NCI-H2107 (cell line): ENCODE measurements at places on chromosomes 5 and 9.

DNA sequence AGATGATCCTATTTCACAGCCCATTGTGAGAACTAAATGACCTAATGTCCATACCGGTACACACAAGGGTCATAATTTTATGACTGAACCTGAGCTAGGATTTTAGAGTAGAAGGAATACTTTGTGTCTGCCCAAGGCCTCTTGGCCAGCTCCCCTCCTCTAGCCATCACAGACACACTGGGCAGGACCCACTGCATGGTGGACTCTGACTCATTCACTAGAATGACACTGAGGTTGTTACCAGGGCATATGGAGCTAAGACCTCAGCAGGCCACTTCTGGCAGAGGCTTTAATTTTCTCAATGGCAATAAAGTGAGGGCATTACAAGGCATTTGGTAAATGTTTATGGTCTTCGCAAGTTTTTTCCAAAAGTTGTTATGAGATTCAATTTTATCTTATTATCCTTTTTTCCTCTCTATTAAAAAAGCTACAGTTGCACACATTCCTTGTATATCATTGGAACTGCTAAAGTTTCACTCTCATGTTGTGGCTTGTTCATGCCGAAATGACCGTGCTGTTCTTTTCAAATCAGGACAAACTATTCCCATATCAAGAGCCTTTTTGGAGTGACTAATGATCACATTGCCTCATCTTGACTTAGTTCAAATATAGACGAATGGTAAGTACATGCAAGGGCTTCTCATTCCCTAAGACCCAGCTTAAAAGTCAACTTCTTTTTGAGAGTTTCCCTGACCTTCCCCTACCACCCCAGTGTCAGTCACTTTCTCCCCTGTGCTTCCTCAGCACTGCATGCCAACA lies 595.7 kb downstream of the ACTL7B start:
- DNase-seq, result no peak

DNA sequence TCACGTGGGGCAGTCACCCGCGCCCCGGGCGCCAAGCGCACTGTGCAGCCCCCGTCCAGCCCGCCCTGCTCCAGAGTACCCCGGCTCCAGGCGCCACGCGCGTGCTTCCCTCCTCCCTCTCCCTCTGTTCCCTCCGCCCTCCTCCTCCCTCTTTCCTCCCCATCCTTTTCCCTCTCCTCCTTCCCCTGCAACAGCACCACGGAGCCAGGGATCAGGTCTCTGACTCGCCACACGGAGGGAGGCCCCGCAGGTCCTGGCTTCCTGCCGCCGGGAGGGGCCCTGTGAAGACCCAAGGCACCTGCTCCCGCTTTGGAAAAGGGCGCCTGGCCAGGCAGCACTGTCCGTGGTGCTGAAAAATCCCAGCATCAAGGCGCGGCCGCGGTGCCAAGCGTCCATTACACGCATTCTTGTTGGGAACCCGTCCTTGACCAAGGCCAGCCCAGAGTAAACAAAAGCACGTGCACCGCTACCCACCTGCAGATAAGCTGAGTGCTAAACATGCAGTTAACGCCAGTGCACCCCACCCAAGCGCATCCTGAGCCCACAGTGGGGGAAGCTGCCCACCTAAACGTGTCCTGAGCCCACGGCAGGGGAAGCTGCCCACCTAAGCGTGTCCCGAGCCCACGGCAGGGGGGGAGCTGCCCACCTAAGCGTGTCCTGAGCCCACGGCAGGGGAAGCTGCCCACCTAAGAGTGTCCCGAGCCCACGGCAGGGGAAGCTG lies 21.7 kb downstream of the SLC6A18 start:
- DNase-seq, result no peak

DNA sequence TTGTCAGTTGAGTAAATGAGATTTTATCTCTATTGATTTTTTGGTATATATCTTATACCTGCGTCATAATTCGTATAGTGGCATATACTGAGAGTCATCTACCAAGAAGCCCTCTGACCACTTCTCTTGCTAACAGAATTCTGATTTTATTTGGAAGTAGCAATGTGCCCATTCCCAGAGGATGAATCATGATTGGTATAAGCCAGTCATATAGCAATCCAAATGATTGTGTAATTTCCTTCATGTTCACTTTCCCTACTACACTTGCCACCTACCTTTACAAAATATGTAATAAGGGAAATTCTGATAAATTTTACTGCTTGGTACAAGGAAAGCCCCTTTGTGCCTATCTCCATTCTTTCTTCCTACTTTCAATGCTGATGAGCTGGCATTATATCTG lies 16.1 kb upstream of the ZNF462 start:
- DNase-seq, result no peak

- no peak for DNase-seq
Measured at GRCh38 chr9:133227242-133227860, 18.3 kb upstream of the OBP2B start.

- no peak for DNase-seq
Measured at GRCh38 chr5:154972476-154973080, 31.7 kb downstream of the MRPL22 start.

GRCh38 chr5:139711906-139712224 lies 63.7 kb downstream of the CXXC5 start:
- no peak for DNase-seq

DNA sequence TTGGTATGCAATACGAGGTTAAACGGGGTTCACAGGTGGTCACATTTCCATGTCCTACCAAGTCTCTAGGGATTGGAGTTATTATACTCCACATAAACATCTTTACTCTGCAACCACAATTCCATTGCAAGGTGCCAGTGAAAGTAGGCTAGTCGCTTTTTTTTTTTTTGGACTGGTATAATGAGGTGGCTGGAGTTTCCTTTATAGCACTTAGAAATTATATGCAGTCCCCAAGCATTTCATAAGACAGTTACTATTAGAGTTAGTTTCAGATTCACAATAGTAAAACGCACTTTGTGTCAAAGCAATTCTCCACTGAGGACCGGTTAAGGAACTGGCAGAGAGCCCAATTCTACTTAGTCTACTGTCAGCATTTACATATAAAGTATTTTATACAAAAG lies 1.4 kb downstream of the MEF2C start:
- DNase-seq, result no peak

- DNase-seq, result no peak
Measured at GRCh38 chr5:130724658-130725057, 440.4 kb downstream of the HINT1 start.

- peak; percentile 42 for DNase-seq
Measured at GRCh38 chr9:93061791-93062763, 3.6 kb downstream of the SUSD3 start.

GRCh38 chr5:135660826-135661575 lies 82.2 kb upstream of the CXCL14 start:
- no peak for DNase-seq

DNA sequence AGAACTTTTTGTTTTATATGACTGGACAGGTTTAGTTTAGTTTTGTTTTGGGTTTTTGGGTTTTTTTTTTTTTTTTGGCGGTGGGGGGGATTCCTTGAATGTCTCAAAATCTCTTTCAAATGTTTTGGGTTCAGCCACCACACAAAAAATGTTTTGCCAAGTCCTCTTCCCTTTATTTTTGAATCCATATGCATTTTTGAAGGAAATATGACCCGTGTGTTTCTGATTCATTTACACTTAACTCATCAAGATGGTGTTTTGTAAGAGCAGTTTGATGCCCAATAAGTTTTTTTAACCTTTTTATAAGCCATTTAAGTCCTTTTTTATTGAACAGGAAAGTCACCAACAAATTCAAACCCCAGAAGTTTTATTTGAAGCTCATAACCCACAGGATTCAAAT lies 209.8 kb downstream of the CWC27 start:
- no peak for DNase-seq

- DNase-seq, result no peak
Measured at GRCh38 chr5:36436306-36436705, 134.6 kb upstream of the RANBP3L start.

DNA sequence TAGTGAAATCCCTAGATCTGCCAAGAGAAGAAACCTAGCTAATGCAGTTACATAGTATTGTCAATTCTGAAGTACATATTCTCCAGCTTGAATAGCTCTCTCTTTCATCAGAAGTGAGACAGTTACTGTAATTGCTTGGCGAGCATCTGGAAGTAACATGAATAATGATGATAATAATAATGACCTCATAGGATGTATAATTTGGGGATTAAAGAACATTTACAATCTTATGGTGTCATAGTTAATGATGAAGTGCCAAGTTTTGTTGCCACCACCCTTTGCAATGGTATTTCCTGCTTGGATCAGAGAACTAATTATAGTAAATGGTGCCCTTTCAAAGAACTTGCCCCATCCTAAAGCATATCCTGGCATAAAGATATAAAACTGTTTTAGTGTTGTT lies 201.4 kb downstream of the ADAMTSL1 start:
- no peak for DNase-seq

GRCh38 chr5:167934551-167934971 lies 356.9 kb upstream of the WWC1 start:
- no peak for DNase-seq

DNA sequence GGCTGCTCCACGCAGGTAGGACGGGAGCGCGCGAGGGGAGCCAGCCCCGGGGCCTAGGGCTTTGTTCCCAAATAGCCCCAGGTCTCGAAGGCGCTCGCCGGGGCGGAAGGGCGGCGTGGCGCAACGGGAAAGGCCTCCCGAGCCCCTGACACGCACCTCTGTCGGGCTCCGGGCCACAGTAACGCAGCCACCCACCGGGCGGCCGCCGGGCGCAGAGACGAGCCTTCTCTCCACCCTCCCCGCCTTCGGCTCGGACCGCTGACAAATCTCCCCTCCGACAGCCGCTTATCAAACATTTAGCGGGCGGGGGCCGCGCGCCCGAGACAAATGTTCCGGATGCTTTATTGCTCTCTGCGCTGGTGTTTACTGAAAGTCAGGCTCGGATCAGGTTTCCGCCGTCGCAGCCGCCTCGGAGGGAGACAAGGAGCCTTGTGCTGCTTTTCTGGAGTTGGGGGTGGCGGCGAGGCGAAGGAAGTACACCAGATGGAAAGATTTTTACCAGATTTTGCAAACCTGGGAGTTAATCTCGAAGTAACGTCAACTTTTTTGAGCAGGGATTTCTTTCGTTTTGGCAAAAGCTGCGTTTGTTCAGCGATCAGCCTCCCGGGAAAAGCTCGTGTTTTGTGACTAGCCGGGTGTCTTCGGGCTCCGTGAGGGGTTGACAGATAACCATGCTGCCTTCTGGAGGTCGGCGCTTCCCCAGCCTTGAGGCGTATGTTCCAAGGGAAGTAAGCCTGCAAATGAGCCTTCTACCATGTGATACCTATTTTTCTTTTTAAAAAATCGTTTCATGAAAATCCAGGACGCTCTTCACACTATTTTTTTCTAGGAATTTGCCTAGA lies 950 bp downstream of the RGMB start:
- DNase-seq, result peak; percentile 18

GRCh38 chr5:117788596-117788995 lies 1199.8 kb downstream of the DTWD2 start:
- no peak for DNase-seq

DNA sequence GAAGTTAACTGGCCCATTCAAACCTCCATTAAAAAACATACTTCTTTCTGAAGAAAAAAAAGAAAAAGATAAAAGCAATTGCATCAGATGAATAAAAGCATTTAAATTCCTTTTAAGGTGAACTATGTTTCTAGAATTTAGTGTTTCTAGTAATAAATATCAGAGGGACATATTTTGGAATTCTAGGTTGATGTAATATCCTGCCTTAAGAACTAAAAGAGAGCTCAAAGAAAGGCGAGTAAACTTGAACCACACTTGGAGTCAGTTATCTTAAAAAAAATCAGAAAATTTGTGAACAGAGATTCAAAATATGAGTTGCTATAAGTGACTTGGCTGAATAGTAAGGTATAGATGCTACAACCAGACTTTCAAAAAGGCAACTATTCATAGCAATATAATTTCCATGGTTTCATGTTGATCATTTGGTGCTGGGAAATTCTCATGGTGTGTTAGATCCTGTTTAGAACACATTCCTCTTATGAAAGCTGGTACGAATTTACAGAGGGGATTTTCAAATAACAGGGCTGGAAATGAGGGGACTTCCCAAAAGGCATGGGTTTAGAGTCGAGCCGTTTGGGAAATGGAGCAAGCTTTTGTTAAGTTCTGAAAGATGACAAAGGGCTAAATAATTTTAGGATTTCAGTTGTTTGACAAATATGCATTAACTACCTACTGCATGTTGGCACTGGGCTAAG lies 37.6 kb upstream of the RAI14 start:
- DNase-seq, result no peak

DNA sequence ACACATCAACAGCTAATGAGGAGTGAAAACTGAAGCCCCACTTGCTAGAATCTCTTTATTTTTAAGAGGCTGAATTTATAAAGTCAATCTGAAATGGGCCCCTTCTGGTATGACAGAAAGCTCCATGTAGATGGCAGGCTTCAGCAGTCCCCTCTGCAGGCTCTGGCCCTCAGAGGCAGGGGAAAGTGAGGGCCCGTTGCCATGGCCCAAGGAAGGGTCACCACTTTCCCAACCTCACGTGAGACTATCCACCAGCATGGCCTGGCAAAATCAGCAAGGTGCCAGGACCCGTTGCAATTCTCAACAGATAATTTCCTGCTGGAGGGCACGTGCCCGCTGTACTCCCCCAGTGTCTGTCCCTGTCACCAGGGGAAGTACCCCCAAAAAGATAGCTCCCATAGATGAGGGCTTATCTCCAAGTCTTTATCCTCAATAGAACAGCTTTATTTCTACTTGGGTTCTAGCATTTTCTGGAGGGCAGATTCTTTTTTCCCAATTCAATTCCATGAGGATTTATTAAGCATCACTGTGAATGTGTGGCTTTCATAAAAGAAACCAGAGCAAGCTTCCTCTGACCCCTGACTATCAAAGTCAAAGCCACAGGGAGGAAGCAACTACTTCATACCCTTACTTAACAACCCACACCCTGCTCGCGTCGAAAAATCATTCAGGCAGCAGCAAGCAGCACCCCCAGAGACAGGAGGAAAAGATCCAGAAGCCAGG lies 85.4 kb upstream of the FSTL4 start:
- DNase-seq, result no peak

DNA sequence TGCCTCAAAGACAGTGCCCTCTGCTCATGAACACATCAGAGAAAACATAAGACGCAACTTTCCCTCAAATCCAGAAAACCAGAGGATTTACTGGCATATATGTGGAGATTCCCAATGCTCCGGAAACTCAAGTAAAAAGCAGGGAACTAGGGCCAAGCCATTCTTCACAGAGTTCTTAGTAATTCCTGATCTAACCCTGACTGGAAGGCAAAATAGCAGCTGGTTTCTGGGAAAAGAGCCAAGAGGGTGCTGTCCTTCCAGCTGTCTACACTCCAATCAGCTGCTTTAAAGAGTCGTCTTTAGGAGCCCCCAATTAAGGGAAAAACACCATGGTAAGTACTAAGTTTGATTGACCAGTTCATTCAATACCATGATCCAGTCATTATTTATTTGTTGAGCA lies 49.6 kb downstream of the GNA14 start:
- no peak for DNase-seq

DNA sequence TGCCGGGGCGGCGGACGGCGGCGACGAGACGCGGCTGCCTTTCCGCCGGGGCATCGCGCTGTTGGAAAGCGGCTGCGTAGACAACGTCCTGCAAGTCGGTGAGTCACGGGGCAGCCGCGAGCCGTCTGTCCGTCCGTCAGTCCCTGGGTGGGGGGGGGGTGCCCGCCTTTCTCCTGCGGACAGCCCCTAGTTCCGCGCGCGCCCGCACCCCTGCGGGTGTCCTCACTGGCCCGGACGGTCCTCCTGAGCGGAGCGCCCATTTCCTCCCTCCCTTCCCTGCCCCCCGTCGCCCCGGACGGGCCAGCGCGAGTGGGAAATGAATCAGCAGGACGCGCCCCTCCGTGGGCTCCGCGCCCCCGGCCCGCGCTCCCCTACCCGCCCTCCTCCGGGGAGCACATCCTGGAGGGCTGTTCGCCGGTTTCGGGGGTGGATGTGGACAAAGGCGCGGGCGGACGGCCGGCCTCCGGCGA lies 828 bp downstream of the ZSWIM6 start:
- no peak for DNase-seq
